ENCODE measurements at places on chromosomes 11 and 22. TPM values are rescaled to one million over a fixed set of nuclear protein-coding genes. Genes with fewer than 3 reads are reported as not detected.

DNA sequence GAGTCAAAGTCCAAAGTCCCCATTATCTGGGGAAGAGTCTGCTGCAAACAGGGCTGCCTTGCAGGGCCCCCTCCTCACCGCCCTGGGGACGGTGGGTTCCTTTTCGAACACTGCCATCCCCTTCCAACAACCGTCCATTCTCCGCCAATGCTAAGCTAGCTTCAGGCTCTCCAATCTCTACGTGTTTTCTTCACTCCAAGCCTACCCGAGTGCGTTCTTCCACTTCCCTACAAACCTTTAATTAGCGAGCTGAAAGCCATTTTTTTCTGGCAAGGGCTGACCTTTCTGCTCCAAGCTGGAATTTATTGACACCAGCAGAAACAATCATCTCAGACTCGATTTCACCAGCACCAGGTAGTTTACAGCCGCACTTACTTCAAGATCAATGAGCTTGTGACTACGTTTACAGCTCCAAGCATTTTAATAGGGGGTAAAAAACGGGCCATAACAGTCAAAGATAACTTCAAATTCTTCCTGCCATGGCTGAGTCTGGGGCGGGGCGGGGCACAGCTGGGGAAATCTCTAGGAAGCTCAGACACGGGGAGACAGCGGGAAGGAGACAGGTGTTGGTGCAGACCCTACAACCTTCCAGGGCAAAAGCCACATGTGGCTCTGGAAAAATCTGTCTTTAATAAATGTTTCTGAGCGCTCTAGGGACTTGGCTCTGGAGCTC, 82.2 kb downstream of the PHF21B start:
- H3K4me1 ChIP-seq, result peaks cover 11% of the 10 kb centered on the region
- H3K36me3 ChIP-seq, result peaks cover 8% of the 10 kb centered on the region
- no peak for DNase-seq

DNA sequence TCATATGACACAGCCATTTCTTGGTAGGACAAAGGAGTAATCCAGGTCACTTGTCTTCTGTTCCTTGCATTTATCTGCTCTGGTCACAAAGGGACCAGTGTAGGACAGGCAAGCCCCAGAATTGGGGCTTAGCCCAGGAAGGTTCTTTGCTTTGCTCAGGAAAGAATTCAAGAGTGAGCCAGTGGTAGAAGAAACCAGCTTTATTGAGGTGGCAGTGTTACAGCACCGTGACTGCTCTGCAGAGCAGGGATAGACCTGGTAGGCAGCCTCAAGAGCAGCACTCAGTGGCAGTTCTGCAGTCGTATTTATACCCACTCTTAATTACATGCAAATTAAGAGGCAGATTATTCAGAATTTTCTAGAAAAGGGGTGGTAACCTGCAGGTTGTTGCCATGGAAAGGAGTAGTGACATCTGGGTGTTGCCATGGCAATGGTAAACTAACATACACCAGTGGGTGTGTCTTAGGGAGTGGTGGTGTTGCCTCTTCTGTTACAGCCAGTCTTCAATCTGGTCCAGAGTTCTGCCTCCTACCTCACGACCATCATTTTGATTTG, 84.9 kb upstream of the RAB1B start:
- DNase-seq, result no peak
- H3K4me1 ChIP-seq, result peaks cover 6% of the 10 kb centered on the region
- H3K27ac ChIP-seq, result no peak overlapping the region
- H3K27me3 ChIP-seq, result no peaks in the 10 kb centered on the region
- H3K36me3 ChIP-seq, result peaks cover 5% of the 10 kb centered on the region

DNA sequence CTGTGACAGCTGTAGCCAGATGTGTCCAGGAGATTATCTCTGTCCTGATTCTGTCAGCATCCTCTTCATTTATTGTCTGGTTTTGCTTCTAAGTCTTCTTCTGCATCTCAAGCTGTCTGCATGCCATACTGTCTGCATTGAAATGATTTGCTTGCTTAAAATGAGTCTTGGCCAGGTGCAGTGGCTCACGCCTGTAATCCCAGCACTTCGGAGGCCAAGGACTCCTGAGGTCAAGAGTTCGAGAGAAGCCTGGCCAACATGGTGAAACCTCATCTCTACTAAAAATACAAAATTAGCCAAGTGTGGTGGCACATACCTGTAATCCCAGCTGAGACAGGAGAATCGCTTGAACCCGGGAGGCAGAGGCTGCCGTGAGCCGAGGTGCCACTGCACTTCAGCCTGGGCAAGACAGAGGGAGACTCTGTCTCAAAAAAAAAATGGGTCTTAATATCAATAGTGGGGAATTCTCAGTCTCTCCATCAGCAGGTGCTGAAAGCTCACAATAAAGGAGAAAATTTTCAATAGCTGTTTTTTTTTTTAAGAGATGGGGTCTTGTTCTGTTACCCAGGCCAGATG, 39.2 kb upstream of the AMPD3 start:
- no peaks in the 10 kb centered on the region for H3K4me1 ChIP-seq
- peaks cover 9% of the 10 kb centered on the region for H3K27me3 ChIP-seq
- H3K4me3 ChIP-seq, result no peak overlapping the region
- DNase-seq, result no peak
- H3K36me3 ChIP-seq, result no peaks in the 10 kb centered on the region

The FIBIN gene
- total RNA-seq, result 0.31 TPM

The GPR83 gene
- total RNA-seq, result 0.62 TPM

Data from progenitor cell of endocrine pancreas (in vitro differentiated cells).